Activated naive CD8-positive, alpha-beta T cell treated with anti-CD3 and anti-CD28 coated beads, Interleukin-2, amount 10 ng/mL, durations not matched to agents 7 days and 5 days (primary cell): ENCODE measurements at places on chromosomes 2 and 18.

GRCh38 chr2:133213651-133214050 is 354.6 kb downstream of the NCKAP5 start:
- no peak overlapping the region for H3K4me3 ChIP-seq
- DNase-seq, result no peak
- no peak overlapping the region for H3K27ac ChIP-seq
- H3K36me3 ChIP-seq, result no peaks in the 10 kb centered on the region

- no peak overlapping the region for H3K4me3 ChIP-seq
- H3K27ac ChIP-seq, result no peak overlapping the region
- no peak for DNase-seq
These were observed 7.9 kb downstream of the NEDD4L start for GRCh38 chr18:58051765-58052460.

GRCh38 chr2:149743842-149744448 is 156.4 kb upstream of the MMADHC start:
- no peak overlapping the region for H3K27ac ChIP-seq
- H3K4me1 ChIP-seq, result no peaks in the 10 kb centered on the region
- H3K4me3 ChIP-seq, result no peak overlapping the region
- H3K27me3 ChIP-seq, result no peaks in the 10 kb centered on the region

GRCh38 chr2:177832611-177833433 is 239.8 kb downstream of the PDE11A start:
- H3K4me1 ChIP-seq, result no peaks in the 10 kb centered on the region
- peaks cover 4% of the 10 kb centered on the region for H3K27me3 ChIP-seq
- no peak overlapping the region for H3K27ac ChIP-seq
- H3K36me3 ChIP-seq, result no peaks in the 10 kb centered on the region
